ENCODE measurements at places on chromosomes 12 and 14. TPM values are rescaled to one million over a fixed set of nuclear protein-coding genes. Genes with fewer than 3 reads are reported as not detected.

The ITFG2 gene
- 15.2 TPM for total RNA-seq

The PTGDR gene
- not detected for total RNA-seq

The TNFRSF1A gene
- total RNA-seq: 342 TPM

The CRADD gene
- 21.3 TPM for total RNA-seq

The SIX6 gene
- total RNA-seq: not detected

All from epithelial cell of alveolus of lung (primary cell).